HepG2 (cell line): ENCODE measurements at places on chromosomes 1 and 21. TPM values are rescaled to one million over a fixed set of nuclear protein-coding genes. Genes with fewer than 3 reads are reported as not detected.

DNA sequence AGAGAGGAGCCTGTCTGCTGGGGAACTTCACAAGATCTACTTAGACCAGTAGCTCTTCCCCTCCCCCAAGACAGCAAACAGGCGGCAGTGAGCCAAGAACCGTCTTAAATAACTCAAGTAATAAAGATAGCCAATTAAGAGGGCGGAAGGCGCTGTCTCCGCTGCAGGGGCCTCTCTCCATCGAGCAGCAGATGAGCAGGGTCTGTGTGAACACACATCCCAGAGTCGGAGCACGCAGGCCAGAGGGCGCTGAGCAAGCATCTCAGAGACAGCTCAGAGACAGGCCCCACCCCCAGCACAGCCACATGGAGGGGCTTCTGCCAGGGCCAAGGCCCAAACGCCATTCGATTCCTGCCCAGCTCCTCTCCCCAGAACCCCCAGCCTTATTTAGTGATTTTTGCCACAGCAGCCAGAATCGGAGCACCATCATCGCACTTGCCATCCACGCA is 11.1 kb downstream of the IFFO2 start:
- no peak for DNase-seq

DNA sequence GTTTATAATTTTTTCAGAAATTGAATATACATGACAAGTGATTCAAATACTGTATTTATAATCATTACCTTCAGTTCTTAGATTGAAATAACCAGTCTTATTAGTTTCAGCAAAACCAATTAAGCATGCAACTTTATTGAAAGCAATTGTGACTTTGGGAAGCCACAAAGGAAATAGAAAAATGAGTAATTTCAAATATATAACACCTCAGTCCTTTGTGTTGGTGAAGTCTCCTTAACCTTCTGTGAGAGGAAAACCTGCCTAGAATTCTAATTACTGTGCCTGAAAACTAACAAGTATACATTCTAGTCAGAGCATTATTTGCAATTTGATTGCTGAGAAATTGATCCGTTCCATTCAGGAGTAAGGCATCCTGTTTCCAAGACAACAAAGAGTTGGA is 95.8 kb downstream of the S1PR1 start:
- no peak for DNase-seq

- no peak for DNase-seq
These were observed 41.8 kb upstream of the USP25 start for GRCh38 chr21:15688016-15688415.

DNA sequence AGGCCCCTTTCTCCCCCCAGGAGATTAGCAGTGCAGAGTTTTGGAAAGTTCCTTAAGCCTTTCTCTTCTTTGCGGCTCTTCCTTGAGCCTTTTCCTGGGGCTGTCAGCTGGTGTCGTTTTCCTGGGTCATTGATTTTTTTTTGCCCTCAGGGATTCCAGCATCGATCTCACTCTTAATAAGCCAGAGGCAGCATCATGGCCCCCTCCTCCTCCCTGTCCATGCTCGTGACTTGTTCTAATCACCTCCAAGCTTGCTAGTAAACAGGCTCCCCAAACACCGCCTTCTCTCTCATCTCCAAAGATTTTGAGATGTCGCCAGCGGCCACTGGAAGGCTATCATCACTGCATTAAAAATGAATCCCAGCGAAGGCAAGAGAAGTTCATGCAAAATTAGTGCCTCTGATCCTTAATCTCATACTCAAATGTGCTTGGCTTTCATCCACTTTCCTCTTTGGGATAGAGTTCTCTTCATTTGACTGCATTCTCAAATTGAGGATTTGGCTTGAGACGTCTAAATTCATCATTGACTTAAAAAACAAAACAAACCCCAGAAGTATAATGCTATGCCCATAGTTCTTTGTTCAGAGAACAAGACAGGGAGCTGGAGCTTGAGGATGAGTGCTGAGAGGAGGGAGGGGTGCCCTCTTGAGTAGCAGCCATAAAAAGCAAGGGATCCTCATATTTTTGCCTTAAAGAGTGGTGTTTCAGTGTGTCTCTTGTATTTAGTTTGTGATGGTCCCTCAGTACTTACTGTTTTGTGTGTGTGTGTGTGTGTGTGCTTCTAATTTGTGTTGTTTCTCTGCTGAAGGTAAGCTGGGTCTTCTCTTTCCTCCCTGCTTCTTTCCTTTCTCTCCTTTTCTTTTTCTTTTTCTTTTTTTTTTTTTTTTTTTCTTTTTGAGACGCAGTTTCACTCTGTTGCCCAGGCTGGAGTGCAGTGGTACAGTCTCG is 3.2 kb downstream of the EVA1C start:
- DNase-seq: no peak

DNA sequence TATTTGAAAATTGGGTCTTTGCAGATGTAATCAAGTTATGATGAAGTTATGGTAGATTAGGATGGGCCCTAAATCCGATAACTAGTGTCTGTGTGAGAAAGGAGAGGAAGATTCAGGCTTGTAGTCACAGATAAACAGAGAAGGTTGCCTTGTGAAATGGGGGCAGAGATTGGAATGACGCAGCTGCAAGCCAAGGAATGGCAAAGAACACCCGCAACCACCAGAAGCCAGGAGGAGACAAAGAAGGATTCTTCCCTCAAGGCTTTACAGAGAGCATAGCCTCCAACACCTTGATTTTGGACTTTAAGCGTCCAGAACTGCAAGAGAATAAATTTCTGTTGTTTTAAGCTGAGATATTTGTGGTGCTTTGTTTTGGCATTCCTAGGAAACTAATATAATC is 35.4 kb upstream of the COL24A1 start:
- DNase-seq: no peak

The TLR5 gene
- total RNA-seq: not detected in 2 replicates

GRCh38 chr21:31216206-31216605 is 127.9 kb downstream of the TIAM1 start:
- DNase-seq: no peak

GRCh38 chr1:67691712-67692111 is 6.7 kb downstream of the GADD45A start:
- DNase-seq: no peak

The HSPA6 gene
- not detected in 2 replicates for total RNA-seq

- DNase-seq: no peak
These were observed 253.7 kb downstream of the HHAT start for GRCh38 chr1:210582205-210582970.

The DESI2 gene
- 42.2 and 62.0 TPM in 2 replicates for total RNA-seq

The KRTAP19-3 gene
- total RNA-seq: not detected in 2 replicates

The RGSL1 gene
- not detected in 2 replicates for total RNA-seq

DNA sequence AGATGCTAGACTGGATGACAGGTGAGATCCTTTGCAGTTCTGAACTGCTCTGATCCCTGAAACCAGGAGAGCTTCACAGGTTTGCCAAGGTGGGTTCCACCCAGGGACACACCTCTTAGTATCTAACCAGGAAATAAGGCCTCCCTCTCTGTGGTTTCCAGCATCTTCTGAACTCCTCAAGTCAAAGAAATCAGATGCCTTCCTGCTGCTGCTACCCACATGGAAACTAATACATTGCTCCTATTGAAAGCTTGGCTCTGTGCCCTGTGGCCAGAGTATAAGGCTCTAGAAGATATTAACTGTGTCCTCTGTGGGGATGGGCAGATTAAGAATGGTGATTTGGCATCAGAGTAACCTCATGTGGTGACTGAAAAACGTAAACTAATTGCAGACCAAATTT is 75.0 kb upstream of the MRPS6 start:
- DNase-seq: no peak

DNA sequence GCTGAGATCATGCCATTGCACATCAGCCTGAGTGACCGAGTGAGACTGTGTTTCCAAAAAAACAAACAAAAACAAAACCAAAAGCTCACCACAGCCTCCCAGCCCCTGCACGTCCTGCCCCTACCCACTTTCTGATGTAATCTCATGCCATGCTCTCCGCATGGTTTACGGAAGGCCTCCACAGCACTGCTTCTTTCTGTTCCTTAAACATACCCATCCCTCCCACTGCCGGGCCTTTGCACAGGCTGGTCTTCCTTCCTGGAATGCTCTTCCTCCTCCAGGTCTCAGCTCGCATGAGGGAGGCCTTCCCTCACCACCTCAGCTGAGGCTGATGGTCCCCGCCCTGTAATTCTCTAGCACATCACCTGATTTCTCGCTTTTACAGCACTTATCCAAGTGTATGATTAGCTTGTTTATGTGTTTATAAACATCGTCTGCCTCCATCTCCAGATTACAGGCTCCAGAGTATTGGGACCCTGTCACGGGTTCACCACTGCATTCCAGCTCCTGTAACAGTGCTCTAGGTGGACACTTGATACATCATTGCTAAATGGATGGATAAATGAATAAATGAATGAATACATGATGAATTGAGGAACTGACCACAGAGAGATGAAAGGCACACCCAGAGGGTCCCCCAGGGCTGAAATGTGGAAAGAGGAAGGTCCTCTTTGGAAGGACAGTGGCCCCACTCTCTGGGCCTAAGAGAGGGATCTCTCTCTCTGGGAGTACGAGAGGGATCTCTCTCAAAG is 22.1 kb downstream of the TCEA3 start:
- no peak for DNase-seq

GRCh38 chr1:74215229-74215628 is 17.2 kb downstream of the FPGT start:
- DNase-seq: no peak

DNA sequence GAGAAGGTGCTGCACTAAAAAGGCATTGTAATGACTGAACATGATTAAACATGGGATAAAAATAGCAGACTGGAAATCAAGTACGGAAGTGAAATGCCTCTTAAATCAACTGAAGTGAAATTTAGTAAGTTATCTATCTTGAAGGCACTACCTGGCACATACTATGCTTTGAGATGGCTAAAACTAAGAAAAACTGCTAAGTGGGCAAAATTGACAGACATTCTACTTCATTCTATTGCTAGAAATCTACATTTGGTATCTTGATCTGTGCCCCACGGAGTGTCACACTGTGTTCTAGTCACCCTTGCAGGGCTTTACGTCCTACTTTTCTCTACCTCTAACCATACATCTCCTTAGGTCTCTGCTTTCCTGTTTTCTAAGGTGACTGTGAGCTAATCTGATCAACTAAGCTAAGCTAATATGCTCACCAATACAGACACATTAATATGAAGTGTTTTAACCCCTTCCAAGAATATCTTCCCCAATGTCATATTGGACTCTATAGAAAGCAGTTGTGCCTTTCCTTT is 4.1 kb downstream of the PDC start:
- DNase-seq: no peak

- no peak for DNase-seq
These were observed 456.4 kb upstream of the DEPDC1 start for GRCh38 chr1:68953311-68953710.

GRCh38 chr1:248611883-248612414 is 14.4 kb upstream of the OR2T10 start:
- no peak for DNase-seq

DNA sequence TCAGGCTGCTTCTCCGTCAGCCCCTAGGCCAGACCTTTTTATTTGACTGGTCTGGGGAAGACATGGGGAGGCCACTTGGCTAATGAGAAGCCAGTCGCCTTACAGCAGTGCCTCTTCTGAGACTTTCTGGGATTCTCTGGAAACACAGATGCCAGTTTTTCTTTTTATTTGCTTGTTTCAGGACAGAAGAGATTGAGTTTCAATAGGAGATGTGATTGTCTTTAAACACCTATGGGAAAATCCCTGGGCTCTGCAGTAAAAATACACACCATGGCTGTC is 15.4 kb upstream of the BTG2 start:
- DNase-seq: no peak

DNA sequence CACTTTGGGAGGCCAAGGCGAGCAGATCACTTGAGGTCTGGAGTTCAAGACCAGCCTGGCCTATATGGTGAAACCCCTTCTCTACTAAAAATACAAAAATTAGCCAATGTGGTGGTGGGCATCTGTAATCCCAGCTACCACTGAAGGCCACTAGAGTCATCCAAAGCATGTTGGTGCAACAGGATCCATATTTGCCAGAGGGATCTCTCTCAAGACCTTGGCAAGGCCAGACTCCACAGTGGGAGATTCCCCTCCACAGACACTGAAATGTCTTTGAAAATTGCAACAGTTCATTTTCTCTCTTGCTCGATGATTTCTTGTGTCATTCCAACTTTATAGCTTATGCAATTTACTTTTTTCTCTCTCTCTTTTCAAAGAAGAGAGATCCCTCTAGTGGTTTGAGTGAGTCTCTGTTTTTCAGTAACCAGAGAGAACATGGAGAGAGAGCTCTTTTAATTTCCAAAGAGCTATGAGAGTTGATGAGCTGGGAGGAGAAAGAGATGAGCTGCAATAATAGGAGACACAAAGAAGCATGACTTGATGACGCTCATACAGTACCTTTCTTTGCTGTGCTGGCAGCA is 176.8 kb upstream of the USP25 start:
- DNase-seq: peak; percentile 35

The TRIM63 gene
- total RNA-seq: not detected in 2 replicates

- DNase-seq: peak; percentile 60
These were observed 113.1 kb upstream of the FGGY start for GRCh38 chr1:59183749-59184317.

The ARHGAP30 gene
- total RNA-seq: 0.20 TPM in 1 of 2 replicates, not detected in the other

- no peak for DNase-seq
These were observed 10.0 kb downstream of the C1orf198 start for GRCh38 chr1:230858236-230858820.

DNA sequence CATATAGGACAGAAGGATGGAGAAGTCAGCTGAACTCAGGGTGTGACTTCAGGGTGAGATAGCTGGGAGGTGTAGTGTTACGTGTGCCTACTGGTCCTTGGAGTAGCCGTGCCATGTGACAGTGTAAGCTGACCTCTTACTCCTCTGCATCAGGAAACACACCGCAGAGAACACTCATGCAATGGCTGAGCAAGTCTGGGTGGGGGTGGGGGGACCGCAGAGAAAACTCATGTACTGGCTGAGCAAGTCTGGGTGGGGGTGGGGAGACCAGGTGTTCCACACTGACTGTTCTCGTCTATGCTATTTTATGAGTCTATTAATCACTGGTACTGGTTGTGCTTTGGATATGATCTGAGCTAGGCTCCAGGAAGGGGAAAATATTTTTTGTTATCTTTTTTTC is 233.1 kb downstream of the PAPPA2 start:
- DNase-seq: no peak

The C1orf174 gene
- 31.4 and 43.4 TPM in 2 replicates for total RNA-seq
